Breast epithelium (tissue), 4 donors: ENCODE measurements at places on chromosomes 5 and 9. TPM values are rescaled to one million over a fixed set of nuclear protein-coding genes. Genes with fewer than 3 reads are reported as not detected.

DNA sequence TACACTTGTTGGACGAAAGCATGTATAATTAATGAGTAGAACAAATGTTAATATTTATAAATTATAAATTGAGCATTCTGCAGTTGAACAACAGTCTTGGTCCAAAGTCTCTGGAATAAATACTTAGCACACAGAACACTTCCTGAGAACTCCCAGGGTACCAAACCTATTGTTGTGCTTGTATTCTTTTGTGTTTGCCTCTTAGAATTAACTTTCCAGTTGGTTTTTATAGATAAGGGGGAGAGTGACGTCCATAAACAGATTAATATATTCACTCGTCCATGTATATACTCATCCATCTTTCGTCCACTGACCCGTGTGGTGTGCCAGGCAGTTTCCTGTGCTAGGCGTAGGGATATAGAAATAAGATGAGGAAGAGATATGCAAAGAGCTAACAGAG, 62.3 kb upstream of the TGFBR1 start:
- no peak for DNase-seq

PRXL2C gene
- 14.3 TPM for total RNA-seq

GRCh38 chr9:129630967-129631673, 5.2 kb downstream of the NTMT1 start:
- DNase-seq: no peak

GRCh38 chr9:14089051-14089803, 224.7 kb downstream of the NFIB start:
- DNase-seq: no peak

TEX48 gene
- total RNA-seq: not detected

GRCh38 chr9:31520301-31521085, 864.0 kb upstream of the ACO1 start:
- no peak for DNase-seq

- DNase-seq: no peak
Observed at GRCh38 chr9:3578786-3579185, 53.0 kb upstream of the RFX3 start.

DNA sequence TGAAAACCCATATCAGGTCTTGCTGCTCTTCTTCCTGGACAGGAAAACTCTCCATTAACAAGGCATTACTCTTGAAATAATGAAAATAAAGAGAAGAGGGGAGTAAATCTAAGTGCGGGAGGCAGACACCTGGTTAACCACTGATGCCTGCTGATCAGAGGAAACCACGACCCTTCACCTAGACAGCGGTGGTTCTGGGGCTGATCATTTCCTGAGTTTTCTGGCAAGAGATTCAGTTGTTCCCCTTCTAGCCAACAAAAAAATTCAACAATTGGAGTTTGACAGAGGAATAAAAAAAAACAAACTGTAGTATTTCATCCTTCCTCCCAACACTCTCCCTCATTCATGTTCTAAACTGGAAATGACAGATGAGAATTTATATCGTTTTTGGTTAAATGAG, 3.0 kb downstream of the RLN2 start:
- DNase-seq: no peak

DNA sequence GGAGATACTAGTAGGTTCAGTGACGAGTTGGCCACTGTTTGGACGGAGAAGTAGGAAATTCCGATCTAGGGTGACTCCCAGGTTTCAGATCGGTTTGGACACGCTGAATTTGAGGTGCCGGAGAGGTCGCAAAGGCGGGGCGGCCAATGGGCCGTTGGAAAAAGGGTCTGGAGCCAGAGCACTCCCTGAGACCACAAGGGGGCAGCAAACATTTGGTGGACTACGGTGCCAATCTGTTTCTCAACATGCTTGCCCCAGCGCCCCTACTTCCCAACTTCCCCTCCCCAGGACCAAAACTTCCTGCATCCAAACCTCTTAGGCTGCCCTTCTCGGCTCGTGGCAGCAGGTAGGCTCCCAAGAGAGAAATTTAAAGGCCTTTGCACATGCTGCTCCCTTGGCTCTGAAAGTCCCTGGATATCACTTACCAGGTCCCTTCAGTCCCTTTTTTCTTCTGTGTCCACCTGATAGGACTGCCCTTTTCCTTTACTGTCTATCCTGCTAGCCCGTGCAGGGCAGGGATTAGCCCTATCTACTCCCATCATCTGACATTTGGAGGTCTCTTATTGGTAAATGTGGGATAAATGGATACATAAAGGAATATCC, 992 bp upstream of the RPP25L start:
- DNase-seq: peak; percentile 78

- DNase-seq: peak; percentile 52
Observed at GRCh38 chr9:2622461-2623287, 1.1 kb downstream of the VLDLR start.

- no peak for DNase-seq
Observed at GRCh38 chr5:35059251-35059650, 11.5 kb upstream of the AGXT2 start.

PCDHGA3 gene
- total RNA-seq: 5.0 TPM

GRCh38 chr5:168867241-168867640, 288.1 kb upstream of the PANK3 start:
- DNase-seq: no peak

GRCh38 chr9:117796681-117797080, 92.5 kb downstream of the TLR4 start:
- no peak for DNase-seq

DNA sequence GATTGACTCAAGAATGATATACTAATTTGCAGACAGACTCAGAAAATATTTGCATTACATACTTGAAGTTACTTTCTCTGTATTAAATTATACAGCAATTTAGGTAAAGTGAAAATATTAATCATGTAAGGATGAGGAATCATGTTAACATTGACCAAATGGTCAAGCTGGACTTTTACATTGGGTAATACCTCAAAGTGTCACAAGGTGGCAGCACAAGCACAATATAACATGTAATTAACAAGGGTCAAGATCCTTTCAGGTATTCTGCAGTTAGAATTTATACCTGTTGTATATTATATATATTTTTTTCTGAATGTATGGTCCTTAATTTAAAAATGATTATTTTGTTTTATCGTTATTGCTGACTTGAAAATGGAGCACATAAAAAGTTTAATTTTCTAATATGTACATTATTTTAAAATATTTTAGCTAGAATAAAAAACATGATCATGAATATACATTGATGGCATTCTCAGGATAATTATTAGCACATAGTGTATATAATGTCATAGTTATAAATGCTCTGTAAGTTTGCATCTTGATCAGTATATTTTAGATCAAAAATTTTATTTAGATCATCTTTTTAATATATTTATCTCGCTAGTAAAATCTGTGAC, 8.6 kb downstream of the HAPLN1 start:
- DNase-seq: no peak

ANXA6 gene
- 276 TPM for total RNA-seq

GRCh38 chr9:33211695-33212393, 28.1 kb upstream of the SPINK4 start:
- no peak for DNase-seq
